Astrocyte (in vitro differentiated cells and primary cell): ENCODE measurements at places on chromosomes 11 and 22. TPM values are rescaled to one million over a fixed set of nuclear protein-coding genes. Genes with fewer than 3 reads are reported as not detected.

GRCh38 chr22:17303441-17303839 is 65.8 kb upstream of the CECR2 start:
- H3K4me1 ChIP-seq: no peaks in the 10 kb centered on the region
- DNase-seq: no peak
- H3K36me3 ChIP-seq: no peaks in the 10 kb centered on the region
- no peak overlapping the region for H3K4me3 ChIP-seq
- H3K27ac ChIP-seq: no peak overlapping the region

Gene SLCO2B1
- 2.6 and 5.0 TPM in 2 replicates for total RNA-seq

- no peaks in the 10 kb centered on the region for H3K36me3 ChIP-seq
- no peak overlapping the region for H3K4me3 ChIP-seq
- no peak for DNase-seq
- no peak overlapping the region for H3K27ac ChIP-seq
Measured at GRCh38 chr11:75820645-75821044, 5.6 kb downstream of the UVRAG start.

DNA sequence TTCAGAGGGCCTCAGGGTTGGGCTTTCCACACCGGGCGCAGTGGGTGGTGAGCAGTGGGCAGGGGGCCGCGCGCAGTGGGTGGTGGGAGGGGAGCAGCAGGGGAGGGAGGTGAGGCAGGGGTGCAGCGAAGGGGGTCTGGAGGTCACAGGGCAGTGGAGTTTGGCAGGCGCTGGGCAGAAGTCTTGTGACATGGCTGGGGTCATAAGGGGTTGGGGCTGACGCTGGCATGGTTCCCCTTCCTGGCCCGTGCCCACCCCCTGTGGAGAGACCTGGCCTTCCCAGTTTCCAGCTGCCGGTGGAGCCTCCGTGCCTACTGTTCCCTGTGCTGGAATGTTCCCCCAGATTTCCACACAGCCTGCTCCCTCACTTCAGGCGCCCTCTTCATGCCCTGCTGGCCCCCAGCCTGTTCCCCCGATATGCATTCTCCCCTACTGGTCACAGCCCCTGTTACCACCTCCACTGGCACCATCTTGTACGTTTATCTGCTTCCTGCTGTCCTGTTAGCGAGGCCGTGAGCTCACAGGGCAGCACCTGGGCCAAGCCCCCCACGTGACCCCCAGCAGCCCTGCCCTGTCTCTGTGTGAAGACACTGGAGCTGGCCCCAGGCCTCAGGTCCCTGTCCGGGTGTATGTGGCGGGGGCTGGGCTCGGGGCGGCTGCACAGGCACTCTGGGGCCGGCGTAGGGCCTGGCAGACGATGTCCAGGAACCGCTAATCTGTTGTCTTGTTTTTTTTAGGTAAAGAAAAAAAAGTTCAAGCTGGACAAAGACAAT is 111.6 kb downstream of the KCNQ1OT1 start:
- no peak overlapping the region for H3K4me3 ChIP-seq
- DNase-seq: no peak
- no peaks in the 10 kb centered on the region for H3K36me3 ChIP-seq
- peaks cover 16% of the 10 kb centered on the region for H3K27me3 ChIP-seq

DNA sequence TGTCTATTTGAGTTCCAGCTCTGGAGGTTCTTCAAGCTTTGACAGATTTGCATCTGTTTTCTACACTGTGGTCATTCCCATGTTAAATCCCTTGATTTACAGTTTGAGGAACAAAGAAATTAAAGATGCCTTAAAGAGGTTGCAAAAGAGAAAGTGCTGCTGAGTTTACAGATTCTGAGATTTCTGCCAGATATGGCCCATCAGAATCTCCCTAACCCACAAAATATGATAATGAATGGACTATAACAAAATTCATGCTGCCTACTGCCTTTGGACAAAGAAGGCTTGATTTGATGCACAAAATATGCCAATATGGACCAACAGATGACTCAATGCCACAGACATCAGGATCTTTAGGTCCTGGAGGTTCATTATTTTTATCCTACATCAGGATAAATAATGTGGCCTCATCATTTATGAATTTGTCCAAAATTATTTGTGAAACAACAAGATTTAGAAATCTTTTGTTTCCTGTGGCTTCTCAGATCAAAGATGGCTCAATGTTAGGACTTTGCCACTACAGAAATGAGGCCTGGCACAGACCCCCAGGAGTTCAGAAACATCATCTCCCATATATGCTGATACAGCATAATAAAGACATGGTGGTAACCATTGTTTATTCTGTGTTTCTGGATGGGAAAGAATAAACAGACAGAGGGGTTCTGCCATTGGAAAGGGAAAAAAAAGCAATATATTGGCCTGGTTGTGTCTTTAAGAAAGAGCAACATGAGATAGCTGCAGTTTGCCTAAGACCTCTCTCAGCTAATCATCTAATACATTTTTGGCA is 6.7 kb downstream of the OR5AN1 start:
- no peak overlapping the region for H3K27ac ChIP-seq
- H3K4me3 ChIP-seq: no peak overlapping the region
- H3K4me1 ChIP-seq: no peaks in the 10 kb centered on the region
- no peak for DNase-seq
- no peaks in the 10 kb centered on the region for H3K36me3 ChIP-seq

- DNase-seq: no peak
- no peak overlapping the region for H3K4me3 ChIP-seq
- H3K36me3 ChIP-seq: no peaks in the 10 kb centered on the region
- H3K4me1 ChIP-seq: no peaks in the 10 kb centered on the region
- H3K27me3 ChIP-seq: no peaks in the 10 kb centered on the region
Measured at GRCh38 chr11:87603887-87604286, 566.2 kb downstream of the TMEM135 start.

Gene MS4A6A
- total RNA-seq: not detected in 2 replicates

GRCh38 chr11:132062031-132062430 is 691.6 kb downstream of the NTM start:
- H3K27me3 ChIP-seq: no peaks in the 10 kb centered on the region
- H3K4me1 ChIP-seq: peaks cover 90% of the 10 kb centered on the region
- no peak overlapping the region for H3K4me3 ChIP-seq
- no peaks in the 10 kb centered on the region for H3K36me3 ChIP-seq
- peak; percentile 77 for DNase-seq

Gene PTPRCAP
- 1.7 and 2.3 TPM in 2 replicates for total RNA-seq

Gene SHISA8
- not detected in 2 replicates for total RNA-seq

- H3K27me3 ChIP-seq: peaks cover 6% of the 10 kb centered on the region
- H3K4me3 ChIP-seq: no peak overlapping the region
- H3K4me1 ChIP-seq: no peaks in the 10 kb centered on the region
- no peak for DNase-seq
- H3K27ac ChIP-seq: no peak overlapping the region
Measured at GRCh38 chr11:116457336-116458007, 315.3 kb downstream of the BUD13 start.

GRCh38 chr22:39068033-39068785 is 8.9 kb upstream of the APOBEC3G start:
- no peak for DNase-seq
- no peak overlapping the region for H3K27ac ChIP-seq
- H3K4me3 ChIP-seq: no peak overlapping the region
- peaks cover 3% of the 10 kb centered on the region for H3K27me3 ChIP-seq

Gene BARX2
- total RNA-seq: not detected in 2 replicates

DNA sequence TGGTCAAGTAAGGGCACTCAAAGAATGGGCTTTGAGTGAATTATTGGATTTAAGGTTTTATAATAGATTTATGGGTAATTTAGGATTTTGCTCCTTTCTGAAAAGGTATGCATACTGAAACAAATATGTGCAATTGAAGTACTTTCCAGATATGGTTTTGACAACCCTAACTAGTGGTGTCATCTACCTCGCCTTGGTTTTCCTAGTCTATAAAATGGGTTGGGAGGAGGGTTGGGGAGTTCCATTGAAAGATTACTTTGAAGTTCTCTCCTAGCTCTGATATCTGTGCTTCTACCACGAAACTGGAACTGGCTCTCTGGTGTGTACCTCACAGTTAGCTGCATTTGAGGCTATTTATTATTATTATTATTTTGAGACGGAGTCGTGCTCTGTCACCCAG is 431 bp upstream of the SPTBN2 start:
- peaks cover 38% of the 10 kb centered on the region for H3K27me3 ChIP-seq
- H3K36me3 ChIP-seq: no peaks in the 10 kb centered on the region
- no peak overlapping the region for H3K27ac ChIP-seq
- H3K4me1 ChIP-seq: peaks cover 19% of the 10 kb centered on the region
- DNase-seq: no peak

Gene FAM168A
- total RNA-seq: 44.8 and 51.7 TPM in 2 replicates

DNA sequence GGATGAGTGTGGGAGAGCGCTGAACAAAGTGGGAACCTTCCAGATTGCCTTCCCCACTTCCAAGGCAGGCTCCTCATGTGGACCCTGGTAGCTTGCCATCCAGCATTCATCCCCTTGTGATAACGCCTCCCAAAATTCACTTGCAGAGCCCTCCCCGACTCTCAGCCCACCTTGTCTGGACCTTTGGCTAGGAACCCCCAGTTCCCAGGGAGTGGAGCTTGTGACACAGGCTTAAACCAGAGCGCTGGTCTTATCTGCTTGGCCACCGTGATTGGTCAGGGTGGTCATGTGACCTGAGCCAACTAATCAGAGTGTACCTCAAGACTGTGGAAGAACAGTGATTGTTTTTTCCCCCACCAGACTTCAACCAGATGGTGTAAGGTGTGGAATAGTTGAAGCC is 9.6 kb upstream of the SLC35C1 start:
- H3K36me3 ChIP-seq: no peaks in the 10 kb centered on the region
- DNase-seq: no peak
- no peaks in the 10 kb centered on the region for H3K4me1 ChIP-seq
- H3K27ac ChIP-seq: no peak overlapping the region
- H3K4me3 ChIP-seq: no peak overlapping the region

DNA sequence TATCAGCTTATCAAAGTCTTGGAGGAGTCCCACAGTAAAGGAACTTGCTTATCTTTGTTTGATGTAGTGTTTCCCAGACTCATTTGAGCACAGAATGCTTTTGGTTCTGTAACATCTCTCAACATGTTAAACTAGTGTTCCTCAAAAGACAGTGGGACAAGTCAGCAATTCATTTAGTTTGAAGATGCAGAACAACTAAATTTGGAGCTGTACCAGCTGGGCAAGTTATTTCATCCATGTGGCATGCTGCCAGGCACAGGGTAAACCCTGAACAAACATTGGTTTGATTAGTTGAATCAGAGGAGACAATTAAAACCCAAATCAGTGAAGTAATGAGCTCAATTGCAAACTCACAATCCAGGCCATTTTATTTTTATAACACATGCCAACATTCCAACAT is 141.2 kb downstream of the CSNK2A3 start:
- H3K27ac ChIP-seq: no peak overlapping the region
- H3K27me3 ChIP-seq: peaks cover 15% of the 10 kb centered on the region
- no peak overlapping the region for H3K4me3 ChIP-seq
- DNase-seq: no peak
- no peaks in the 10 kb centered on the region for H3K36me3 ChIP-seq

Gene CSF2RB
- total RNA-seq: 0.09 and 0.31 TPM in 2 replicates

DNA sequence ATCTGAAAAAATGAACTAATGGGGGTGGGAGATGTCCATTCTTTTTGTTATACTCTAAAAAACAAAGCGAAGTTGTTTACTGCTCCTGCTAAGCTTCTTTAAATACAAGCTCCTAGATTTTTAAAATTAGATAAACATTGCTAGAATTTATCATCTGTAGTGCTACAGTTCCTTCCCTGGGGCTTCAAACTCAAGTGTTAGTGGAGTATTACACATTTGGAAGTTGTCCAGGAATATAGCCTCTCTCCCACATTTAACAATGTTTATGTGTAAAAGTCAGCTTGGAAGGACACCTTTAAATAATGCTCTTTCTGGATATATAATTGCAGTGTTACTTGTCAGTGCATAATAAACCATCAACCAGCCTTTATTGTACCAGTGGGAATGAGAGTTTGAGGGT is 155.5 kb downstream of the SPON1 start:
- no peak overlapping the region for H3K27ac ChIP-seq
- H3K4me3 ChIP-seq: no peak overlapping the region
- no peaks in the 10 kb centered on the region for H3K27me3 ChIP-seq
- no peak for DNase-seq

DNA sequence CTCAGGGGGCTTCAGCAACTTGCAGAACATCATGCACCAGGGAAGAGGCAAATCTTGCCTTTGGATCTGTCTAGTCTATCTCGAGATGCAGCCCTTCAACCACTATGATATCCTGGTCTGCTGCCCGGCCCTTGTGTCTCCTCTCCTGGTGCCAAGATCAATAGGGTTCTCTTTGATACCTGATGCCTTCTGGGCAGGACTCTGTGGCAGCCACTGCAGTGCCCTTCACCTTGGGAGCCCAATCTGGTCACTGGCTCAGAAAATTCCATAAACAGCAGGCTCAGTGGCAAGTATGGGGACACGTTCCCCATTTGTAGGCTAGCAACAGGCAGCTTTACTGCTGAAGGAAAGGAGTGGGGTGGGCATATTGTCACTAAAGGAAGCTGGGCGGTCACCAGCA is 23.4 kb downstream of the SYN3 start:
- H3K27me3 ChIP-seq: peaks cover 2% of the 10 kb centered on the region
- no peak overlapping the region for H3K4me3 ChIP-seq
- no peak for DNase-seq
- H3K36me3 ChIP-seq: no peaks in the 10 kb centered on the region
- no peak overlapping the region for H3K27ac ChIP-seq

Gene FOXRED2
- 5.3 and 5.9 TPM in 2 replicates for total RNA-seq

- no peak for DNase-seq
- H3K4me1 ChIP-seq: peaks cover 39% of the 10 kb centered on the region
- H3K27me3 ChIP-seq: no peaks in the 10 kb centered on the region
Measured at GRCh38 chr11:119421941-119422808, 797 bp downstream of the THY1 start.

DNA sequence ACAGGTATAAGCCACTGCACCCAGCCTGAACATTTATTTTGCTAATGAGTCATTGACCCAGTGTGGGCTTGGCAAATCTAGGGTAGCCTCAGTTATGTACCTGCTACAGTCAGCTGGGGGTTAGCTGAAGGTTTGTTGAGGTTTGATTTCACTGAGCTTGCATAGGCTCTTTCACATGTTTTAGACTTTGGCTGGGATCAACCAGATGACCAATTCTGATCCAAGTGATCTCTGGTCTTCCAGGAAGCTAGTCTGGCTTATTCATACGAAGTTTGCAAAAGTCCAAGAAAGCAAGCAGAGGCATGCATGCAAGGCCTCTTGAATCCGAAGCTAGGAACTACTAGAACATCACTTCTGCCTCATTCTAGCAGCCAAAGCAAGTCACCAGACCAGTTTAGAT is 21.0 kb downstream of the SERPING1 start:
- H3K4me1 ChIP-seq: no peaks in the 10 kb centered on the region
- no peak overlapping the region for H3K27ac ChIP-seq
- no peak overlapping the region for H3K4me3 ChIP-seq
- DNase-seq: no peak
- H3K36me3 ChIP-seq: no peaks in the 10 kb centered on the region

Gene CDC45
- total RNA-seq: 1.3 and 2.1 TPM in 2 replicates

- DNase-seq: no peak
- H3K4me1 ChIP-seq: no peaks in the 10 kb centered on the region
- no peaks in the 10 kb centered on the region for H3K36me3 ChIP-seq
- no peak overlapping the region for H3K4me3 ChIP-seq
- peaks cover 53% of the 10 kb centered on the region for H3K27me3 ChIP-seq
Measured at GRCh38 chr22:36608987-36609386, 80.0 kb upstream of the EIF3D start.
